ENCODE measurements at places on chromosomes 5 and 9.

GRCh38 chr9:1877951-1878350 lies 137.2 kb upstream of the SMARCA2 start:
- no peak for DNase-seq

DNA sequence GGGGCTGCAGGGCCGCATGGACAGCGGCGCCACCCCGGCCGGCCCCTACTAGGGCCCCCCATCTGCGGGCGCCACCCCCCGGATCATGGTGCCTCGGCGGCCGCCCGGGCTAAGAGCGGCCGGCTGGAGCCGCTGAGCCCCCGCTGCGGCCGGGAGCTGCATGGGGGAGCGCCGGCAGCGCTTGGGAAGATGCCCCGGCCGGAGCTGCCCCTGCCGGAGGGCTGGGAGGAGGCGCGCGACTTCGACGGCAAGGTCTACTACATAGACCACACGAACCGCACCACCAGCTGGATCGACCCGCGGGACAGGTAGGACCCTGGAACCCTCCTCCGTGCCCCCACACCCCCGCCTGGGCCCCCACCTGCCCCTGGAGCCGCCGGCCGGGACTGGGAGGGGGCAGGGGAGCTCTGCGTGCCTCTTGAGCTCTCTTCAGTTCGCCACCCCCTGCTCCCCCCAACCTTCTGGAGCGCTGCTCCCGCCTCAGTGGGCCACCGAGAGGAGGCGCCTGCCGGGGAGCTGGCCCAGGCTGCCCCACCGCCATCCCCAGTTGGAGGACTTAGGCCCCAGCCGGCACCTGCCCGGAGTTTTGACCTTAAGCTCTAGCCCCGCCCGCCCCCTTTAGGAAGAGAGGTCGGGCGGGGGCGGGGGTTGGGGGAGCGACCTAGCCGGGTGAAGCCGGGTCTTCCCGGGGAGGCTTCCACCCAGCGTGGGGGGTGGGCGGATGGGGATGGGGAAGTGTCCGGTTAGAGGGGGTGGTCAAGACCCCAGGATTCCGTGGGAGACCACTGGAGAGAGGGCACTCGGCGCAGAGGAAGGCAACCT lies 730 bp downstream of the WWC1 start:
- no peak for DNase-seq

DNA sequence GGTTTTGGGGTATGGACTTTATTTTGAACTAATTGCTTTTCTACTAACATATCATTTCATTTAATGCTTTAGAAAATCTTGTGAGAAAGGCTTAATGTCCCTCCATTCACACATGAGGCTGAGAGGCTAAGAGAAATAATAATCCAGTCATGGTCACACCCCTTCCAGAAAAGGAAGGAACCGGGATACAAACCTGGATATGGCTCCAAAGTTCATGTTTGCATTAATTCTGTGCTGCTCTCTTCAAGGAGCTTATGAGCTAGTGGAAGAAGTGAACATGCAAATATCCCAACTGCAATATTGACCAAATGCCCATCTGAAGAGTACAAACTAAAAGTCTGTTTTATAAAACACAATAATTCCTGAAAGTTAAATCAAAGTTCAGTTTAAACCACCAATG lies 732.1 kb upstream of the RIOK2 start:
- DNase-seq = no peak

GRCh38 chr9:10604927-10605326 lies 7.9 kb downstream of the PTPRD start:
- DNase-seq = no peak

DNA sequence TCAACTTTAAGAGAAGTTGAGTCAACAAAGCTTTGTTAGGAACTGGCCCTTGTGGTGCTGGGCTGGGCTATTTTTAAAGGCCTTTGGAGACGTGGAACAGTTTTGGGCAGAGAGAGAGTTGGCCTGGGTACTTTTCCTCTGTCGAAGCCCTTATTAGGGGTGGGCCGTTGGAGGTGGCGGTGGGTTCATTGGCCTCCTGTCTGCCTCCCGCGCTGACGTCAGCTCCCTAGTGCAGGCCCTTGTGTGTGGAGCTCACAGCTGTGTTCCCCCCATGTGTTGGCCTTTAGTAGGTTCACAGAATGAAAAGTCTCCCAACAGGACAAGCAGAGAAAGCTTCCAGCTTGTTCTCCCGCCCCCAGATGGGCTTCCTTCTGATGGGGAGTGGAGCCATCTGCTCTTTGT lies 2.7 kb downstream of the NCS1 start:
- no peak for DNase-seq

DNA sequence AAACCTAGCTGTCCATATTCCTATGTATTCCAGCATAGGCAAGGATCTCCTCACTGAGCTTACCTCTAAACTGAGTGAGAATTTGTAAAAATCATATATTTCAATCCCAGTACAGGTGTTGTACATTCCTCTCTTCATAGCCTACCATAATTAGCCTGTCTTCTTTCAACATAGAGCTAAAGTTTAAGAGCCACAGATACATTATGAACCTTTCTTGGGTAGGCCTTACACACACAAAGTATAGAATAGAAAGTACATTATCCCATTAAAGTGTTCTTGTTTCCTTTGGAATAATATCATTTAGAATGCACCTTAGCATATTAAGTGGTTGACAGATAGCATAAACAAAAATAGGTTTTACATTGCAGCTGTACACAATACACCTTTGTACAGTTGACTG lies 282.1 kb upstream of the TMEM161B start:
- no peak for DNase-seq

- no peak for DNase-seq
These were observed 14.5 kb downstream of the GABRA6 start for GRCh38 chr5:161700065-161700464.

- no peak for DNase-seq
These were observed 150.1 kb downstream of the KDM4C start for GRCh38 chr9:6907772-6908381.

- no peak for DNase-seq
These were observed 96.2 kb upstream of the IL6ST start for GRCh38 chr5:56090793-56091460.

Data from stimulated activated CD4-positive, alpha-beta T cell treated with anti-CD3 and anti-CD28 coated beads, Interleukin-15, amount 100 ng/mL, for 1 hour (primary cell).